ENCODE measurements at places on chromosomes 7 and 10.

DNA sequence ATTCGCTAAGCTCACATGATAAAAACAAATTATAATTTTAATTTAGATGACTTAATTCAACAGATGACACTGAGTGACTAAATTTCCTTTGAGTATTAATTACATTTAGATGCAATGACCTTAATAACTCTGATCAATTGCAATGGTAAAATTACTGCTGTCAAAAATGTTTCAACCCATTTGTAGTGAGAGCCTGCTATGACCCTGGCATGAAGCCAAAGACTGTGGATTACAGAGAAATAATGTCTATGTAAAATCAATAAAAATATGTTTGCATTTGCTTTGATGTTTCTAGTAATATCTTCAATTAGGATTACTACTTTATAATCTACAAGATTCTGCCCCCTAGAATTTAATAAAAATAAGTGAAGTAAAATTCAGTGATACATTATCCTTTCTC lies 15.6 kb downstream of the MKX start:
- no peak for DNase-seq

DNA sequence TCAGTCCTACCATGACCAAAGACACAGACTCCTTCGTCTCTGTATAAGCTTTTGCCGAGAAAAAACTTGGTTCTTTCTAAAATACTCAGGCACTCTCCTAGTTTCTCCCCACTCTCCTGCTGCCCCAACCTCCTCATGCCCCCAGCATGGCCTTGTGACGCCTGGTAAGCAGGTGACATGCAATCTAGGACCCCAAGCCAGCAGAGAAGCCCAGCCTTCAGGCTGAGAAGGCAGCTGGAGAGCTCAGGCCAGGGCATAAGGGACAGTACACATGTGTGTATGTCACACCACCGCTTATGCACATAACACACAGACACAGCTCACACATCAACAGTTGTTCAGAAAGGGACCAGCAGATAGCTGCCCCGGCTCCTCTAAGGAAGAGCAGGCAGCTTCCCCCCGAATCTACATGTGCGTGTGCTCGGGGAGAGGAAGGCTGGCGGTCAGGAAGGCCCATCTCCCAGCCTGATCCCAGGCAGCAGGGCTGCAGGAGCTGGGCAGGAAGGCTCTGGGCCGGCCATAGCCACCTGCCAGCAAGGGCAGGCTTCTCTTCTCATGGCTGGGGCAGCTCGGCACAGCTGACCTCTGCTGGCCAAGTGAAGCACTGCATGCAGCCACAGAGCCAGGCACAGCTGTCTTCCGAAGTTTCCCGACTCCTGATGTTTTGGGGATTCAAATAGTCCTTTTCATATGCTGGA lies 8.5 kb downstream of the DDX56 start:
- DNase-seq: no peak

DNA sequence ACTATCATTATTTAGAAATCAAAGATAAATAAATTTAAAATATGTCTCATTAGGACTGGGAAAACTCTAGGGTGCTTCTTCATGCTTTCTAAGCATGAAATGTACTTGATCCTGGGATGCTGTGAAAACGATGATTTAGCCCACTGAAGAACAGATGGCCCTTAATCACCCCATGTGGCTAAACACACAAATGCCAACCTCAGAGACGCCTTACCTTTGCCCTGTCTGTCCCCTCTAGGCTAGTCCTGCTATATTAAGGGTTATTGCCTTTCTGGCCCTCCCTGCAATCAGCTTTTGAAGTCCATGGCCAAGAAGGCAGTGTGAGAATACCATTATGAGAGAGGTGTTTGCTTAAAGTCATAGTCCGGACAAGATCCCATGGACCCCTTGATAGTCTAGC lies 217.2 kb downstream of the TWIST1 start:
- DNase-seq: no peak

GRCh38 chr7:135337506-135337905 lies 103.9 kb downstream of the STRA8 start:
- DNase-seq: no peak

DNA sequence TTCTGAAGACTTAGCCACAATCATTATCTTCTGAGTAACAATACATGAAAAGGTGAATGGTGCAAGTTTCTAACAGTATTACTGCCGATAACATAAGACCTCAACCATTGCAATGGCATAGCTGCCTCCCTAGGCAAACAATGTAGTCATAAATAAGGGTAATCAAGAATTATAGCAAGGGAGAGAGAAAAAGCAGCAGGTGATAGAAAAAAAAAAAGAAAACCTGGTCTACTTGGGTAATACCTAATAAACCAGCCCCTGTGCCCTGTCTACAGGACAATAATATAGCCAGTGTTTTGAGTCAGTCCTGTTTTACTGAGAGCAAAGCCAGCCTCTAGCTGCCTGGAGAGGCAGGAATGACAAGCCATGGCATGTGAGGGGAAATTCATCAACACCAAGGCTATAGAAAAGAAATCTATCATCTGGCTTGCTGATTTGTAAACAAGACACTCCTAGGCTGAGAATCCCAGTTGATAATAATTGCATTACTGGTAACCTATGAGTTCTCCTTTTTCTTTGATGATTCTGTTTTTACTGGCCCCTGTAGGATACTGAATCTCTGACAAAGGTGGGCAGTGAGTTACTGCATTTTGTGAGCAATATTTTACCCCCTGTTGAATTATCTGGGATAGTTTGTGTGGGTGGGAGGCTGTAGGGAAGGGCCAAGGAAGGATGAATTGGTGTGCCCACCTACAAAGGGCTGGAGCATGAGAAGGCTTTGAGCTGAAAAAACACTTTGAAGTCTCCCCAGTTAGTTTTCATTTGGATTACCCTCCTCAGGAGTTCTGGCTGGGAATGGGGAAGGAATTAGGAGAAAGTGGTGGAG lies 1.7 kb upstream of the WEE2 start:
- DNase-seq: no peak

- no peak for DNase-seq
These were observed 143.0 kb downstream of the KIAA1217 start for GRCh38 chr10:24351961-24352360.

- DNase-seq: no peak
These were observed 26.5 kb upstream of the PRKAG2 start for GRCh38 chr7:151903249-151904032.

DNA sequence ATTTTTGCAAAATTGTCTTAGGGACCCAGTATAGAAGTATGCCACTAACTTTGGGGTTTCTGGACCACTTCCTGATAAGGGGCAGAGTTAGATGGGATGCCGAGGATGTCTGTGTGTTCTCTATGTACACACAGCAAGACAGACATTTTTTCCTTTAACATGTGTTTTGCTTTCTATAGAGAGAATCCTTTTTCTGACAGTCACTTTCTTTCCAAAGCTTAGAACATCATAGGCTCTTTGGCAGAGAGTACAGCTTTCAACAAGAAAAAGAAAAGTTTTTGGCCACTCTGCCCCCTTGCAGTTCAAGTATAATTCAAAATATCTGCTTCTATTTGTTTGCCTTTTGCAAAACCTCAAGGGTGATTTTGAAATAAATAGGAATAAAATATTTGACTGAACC lies 44.1 kb downstream of the PAPSS2 start:
- DNase-seq: no peak

DNA sequence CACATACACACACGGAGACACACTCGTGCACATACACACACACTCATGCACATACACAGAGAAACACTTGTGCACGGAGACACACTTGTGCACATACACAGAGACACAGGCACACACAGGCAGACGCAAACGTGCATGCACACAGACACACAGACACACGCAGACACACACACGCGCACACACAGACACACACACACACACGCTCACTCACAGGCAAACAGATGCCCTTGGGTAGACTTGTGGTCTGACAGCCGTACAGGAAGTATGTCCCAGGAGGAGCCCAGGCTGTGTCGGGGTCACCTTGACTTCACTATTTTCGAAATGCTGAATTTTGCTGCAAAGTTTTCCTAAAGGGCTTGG lies 538.0 kb downstream of the DNAJB6 start:
- DNase-seq: peak; percentile 27

DNA sequence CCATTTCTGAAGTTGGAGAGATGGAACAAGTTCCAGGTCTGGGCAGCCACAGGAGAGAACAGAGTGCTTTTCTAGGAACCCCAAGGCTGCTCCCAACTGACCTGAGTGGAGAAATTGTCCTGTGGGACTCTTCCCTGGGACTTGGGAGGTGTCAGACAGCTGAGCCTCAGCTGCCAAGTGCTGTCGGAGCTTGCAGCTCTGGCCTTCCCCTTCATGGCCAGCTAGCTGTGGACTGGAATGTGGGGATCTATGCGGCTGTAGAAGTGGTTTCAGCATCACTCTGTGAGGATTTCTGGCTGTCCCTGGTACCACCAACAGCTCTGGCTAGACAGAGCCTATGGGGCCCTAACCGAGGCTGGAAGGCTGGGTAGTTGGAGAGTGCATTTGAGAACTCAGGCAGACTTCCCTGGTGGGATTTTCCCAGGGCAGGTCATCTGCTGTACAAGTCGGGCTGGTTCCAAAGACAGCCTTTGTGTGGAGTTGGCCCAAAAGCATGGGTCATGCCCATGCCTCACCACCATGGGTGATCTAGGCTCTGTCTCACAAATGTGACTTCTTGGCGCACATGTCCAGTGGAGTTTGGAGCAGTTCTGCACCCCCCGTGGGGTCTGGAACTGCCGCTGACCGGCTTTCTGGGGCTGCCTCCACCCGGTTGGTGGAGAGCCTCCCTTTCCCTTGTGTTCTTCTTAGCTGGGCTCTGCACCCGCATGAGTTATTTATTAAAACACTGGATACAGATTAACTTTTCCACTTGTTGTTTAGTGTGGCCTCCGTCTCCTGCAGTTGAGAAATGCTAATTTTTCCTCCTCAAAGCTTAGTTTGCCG lies 10.9 kb downstream of the SUFU start:
- DNase-seq: no peak

DNA sequence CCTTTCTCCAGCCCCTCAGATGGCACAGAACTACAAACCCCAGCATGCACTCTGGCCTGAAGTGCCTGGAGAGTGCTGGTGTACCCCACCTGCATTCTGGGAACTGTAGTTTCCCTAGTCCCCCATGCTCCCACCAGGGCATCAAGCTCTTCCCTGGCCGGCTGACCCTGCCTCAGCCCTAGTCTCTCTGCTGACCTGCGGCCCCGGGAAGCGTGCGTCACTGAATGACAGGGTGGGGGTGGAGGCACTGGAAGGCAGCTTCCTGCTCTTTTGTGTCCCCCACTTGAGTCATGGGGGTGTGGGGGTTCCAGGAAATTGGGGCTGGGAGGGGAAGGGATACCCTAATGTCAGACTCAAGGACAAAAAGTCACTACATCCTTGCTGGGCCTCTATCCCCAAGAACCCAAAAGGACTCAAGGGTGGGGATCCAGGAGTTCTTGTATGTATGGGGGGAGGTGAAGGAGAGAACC lies 2.1 kb downstream of the NOS3 start:
- DNase-seq: no peak

GRCh38 chr7:158856883-158857668 lies 718 bp downstream of the DYNC2I1 start:
- DNase-seq: no peak

GRCh38 chr7:5197811-5198210 lies 7.8 kb downstream of the WIPI2 start:
- DNase-seq: no peak

DNA sequence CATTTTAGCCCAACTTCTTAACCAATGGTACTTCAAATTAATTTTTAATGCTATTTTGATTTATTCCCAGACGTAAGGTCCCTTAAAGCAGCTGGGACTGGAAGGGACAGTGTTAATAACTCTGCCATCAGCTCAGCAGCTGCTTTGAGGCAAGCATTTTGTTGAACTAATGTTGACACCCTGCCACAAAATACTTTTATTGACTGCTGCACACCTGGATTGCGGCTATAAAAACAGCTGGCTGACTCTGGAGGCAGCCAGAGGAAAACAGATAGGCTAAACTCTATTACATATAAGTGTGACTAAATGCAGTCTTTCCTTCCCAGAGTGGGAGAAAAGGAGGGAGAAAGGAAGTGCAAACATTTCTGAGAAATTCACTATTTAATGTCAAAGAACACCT lies 77.6 kb downstream of the ETV1 start:
- DNase-seq: no peak

- DNase-seq: no peak
These were observed 39.6 kb downstream of the GPRIN2 start for GRCh38 chr10:46516660-46517416.

- no peak for DNase-seq
These were observed 216.9 kb upstream of the GLI3 start for GRCh38 chr7:42453931-42454361.

GRCh38 chr10:6027929-6028328 lies 34.2 kb downstream of the IL2RA start:
- no peak for DNase-seq

All from Jurkat, Clone E6-1 (cell line).